ENCODE measurements at places on chromosomes 5 and 9.

- no peak for DNase-seq
These were observed 52.0 kb upstream of the NTRK2 start for GRCh38 chr9:84617411-84618029.

- DNase-seq = no peak
These were observed 83.0 kb downstream of the NPR3 start for GRCh38 chr5:32794086-32794485.

DNA sequence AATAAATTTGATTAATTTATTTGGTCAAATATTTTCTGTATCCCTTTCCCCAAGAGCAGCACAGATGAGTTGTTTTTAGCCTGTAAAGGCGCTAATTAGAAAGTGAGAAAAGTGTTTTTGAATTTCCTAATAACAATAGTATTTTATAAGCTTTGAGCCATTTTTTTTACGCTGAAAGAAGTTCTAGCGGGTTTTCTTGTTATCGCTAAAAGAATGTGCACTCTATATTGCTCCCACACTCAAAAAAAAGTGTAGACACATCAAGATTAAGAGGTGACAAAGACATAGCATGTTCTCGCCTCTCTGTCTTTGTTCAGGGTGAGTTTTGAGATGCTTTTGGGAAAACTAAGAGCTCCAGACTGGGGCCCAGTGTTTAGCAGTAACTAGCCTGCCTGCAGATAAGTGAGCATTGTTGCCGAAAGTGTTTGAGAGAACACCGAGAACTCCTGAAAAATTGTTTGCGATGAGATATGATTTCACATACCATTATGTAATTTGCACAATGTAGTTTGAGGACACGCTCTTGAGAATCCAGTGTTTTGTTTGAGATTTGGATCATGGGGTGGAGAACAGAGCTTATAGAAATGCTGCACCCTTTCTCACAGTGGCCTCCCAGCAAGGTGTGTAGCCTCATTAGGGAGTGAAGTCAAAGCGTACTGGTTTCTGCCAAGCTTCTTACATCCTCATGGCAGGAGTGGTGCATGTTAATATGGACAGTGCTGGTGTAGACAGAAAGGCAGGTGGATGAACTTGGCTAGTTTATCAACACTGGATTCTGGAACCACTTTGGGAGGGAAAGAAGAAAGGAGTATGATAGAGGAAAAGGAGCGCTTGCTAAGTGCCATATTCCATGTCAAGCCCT, 1.5 kb downstream of the F2R start:
- DNase-seq = no peak

DNA sequence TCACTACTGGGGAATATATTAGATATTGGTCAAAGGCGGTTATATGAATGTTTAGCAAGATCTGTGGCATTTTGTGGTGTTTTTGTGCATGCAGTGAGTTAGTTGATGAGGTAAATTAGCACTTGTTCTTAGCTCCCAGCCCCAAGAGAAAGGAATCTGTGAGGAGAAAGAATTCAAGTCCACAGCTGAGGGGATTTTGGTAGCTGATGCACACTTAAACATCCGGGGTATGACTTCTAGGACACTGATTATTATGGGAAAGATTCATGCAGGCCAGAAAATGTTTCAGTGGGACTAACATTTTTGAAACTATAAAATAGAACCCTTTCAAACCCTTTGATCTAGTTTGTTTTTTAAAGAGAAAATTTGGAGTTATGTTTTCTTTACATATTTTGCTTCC, 118.2 kb upstream of the RPS23 start:
- no peak for DNase-seq

DNA sequence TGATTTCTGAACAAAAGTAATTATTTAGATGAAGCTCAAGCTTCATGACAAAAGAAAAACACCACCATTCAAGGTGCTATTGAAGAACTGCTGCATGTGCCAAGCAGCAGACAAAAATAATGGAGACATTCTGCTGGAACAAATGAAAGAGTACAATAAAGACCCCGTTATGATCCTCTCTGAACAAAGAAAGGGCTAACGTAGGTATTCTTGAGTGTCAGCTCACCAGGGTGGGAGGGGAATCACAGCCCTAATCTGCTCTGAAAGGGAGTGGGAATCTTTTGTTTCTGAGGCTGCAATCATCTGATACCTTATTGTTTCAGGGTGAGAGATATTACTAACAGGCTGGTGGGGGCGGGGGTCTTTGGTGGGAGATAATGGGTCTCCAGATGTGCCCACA, 15.4 kb downstream of the CEMIP2 start:
- DNase-seq = no peak

- DNase-seq = no peak
These were observed 805.1 kb downstream of the NR2F1-AS1 start for GRCh38 chr5:92775711-92776615.

DNA sequence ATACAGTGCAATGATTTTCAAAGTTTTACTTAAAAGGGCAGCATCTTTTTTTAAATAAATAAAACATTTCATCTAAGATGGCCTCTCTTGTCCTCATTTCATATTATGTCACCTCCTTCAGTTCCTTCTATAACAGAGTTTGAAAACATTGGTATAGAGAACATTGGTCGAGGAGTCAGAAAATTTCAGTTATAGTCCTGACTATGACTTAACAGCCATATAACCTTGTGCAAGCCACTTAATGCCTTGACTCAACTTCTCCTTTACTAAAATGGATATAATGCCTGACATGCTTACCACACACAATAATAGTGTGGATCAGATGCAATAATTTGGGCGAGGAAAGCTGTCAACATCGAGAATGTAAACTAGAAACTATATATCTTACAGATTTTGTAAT, 22.6 kb downstream of the SSBP2 start:
- DNase-seq = no peak

All from T-helper 2 cell treated with Interferon-gamma antibody and Interleukin-4, amounts not matched to agents 5 μg/mL and 100 μg/mL, for 36 hours (primary cell).